ENCODE measurements at places on chromosomes 16 and 17. TPM values are rescaled to one million over a fixed set of nuclear protein-coding genes. Genes with fewer than 3 reads are reported as not detected.

KRTAP1-3 gene
- total RNA-seq: not detected

IL17C gene
- total RNA-seq: not detected

SLC6A4 gene
- total RNA-seq: 56.9 TPM

TANC2 gene
- 15.9 TPM for total RNA-seq

HOXB1 gene
- total RNA-seq: not detected

KRT15 gene
- not detected for total RNA-seq

KRTAP2-1 gene
- not detected for total RNA-seq
